ENCODE measurements at places on chromosomes 1 and 21. TPM values are rescaled to one million over a fixed set of nuclear protein-coding genes. Genes with fewer than 3 reads are reported as not detected.

The TMEM81 gene
- total RNA-seq: 1.9 TPM

The PDZK1IP1 gene
- 2.5 TPM for total RNA-seq

The GJB3 gene
- total RNA-seq: 115 TPM

The GNB1 gene
- total RNA-seq: 122 TPM

The HRNR gene
- total RNA-seq: not detected

The HUNK gene
- 0.07 TPM for total RNA-seq

The AADACL3 gene
- total RNA-seq: not detected

The PLA2G2C gene
- not detected for total RNA-seq

The MSH4 gene
- not detected for total RNA-seq

The ATP13A2 gene
- total RNA-seq: 98.5 TPM

The SMPDL3B gene
- 3.7 TPM for total RNA-seq

The MYBPH gene
- total RNA-seq: not detected

The PTPRU gene
- 126 TPM for total RNA-seq

The SLAMF7 gene
- total RNA-seq: 0.14 TPM

The PGLYRP3 gene
- total RNA-seq: 6.0 TPM

The A3GALT2 gene
- total RNA-seq: not detected

The KRTAP13-4 gene
- not detected for total RNA-seq

The ICOSLG gene
- 1.3 TPM for total RNA-seq

The VSIG8 gene
- 0.05 TPM for total RNA-seq

The C1orf56 gene
- 1.1 TPM for total RNA-seq

The FMO3 gene
- not detected for total RNA-seq

Data from airway epithelial cell (primary cell).